ENCODE measurements at places on chromosomes 4 and X. TPM values are rescaled to one million over a fixed set of nuclear protein-coding genes. Genes with fewer than 3 reads are reported as not detected.

The NAP1L2 gene
- 22.6 TPM for total RNA-seq

The APLN gene
- total RNA-seq = 0.46 TPM

The OPHN1 gene
- total RNA-seq = 4.2 TPM

The SMIM9 gene
- total RNA-seq = not detected

The TMEM255A gene
- 3.5 TPM for total RNA-seq

The ZNF81 gene
- total RNA-seq = 5.4 TPM

The SYAP1 gene
- total RNA-seq = 39.7 TPM

The NXF3 gene
- not detected for total RNA-seq

The HOPX gene
- 2.8 TPM for total RNA-seq

The GABRQ gene
- 1.5 TPM for total RNA-seq

The SLITRK2 gene
- total RNA-seq = 0.12 TPM

The DMRTC1 gene
- not detected for total RNA-seq

Data from neural progenitor cell (in vitro differentiated cells).